Stimulated activated CD8-positive, alpha-beta memory T cell treated with anti-CD3 and anti-CD28 coated beads, Interleukin-7, amount 100 ng/mL, for 1 hour (primary cell): ENCODE measurements at places on chromosomes 4 and X.

DNA sequence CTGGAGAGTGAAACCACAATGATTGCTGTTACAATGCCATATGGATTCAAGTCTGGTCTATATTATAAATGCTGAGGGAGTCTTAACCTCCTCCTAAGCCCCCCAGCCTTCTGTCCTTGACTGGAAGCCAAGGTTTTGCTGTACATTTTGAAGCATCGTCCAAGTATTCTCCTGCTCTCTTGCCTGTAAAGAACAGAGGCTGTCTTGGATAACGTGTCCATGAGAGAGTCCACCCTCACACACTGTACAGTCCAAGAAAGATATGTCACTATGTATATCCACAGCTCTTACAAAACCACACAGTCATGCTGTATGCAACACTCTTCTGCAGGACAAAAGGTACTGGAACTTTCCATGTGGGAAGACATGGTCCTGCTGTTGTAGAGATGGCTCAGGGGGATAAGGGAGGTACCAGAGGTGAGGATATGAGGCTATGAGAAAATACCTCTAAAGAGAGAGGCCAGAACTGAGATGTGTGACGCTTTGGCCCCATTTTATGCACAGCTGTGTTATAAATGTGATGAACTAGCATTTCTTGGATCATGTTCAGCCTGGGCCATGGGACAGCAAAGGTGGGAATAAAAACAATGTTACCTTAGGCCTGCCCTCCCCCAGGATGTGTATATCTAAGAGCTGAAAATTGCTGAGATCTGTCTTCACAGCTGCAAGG is 678.6 kb downstream of the IQCM start:
- DNase-seq: no peak

GRCh38 chr4:36172656-36173055 is 71.7 kb downstream of the ARAP2 start:
- DNase-seq: no peak

- DNase-seq: no peak
These were observed 194.4 kb downstream of the COX18 start for GRCh38 chr4:72875138-72875537.

DNA sequence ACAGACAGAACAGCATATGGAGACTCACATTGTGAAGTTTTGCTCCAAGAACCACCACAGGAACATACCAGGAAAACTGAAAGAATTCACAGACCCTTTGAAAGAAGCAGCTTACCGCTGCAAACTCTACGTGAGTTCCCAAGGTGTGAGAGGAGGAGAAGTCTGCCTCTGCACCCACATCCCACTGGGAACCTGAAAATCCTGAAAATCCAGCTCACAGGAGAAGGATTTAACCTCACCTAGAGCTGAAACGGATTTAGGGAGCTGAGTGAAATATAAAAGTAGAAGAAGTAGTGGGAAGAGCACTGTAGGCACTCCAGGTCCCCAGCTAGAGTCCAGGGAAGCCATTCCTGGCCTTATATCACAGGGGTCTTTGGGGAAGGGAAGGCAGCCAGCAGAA is 80.0 kb downstream of the FHIP1A start:
- no peak for DNase-seq

- DNase-seq: no peak
These were observed 733.4 kb upstream of the INTU start for GRCh38 chr4:126899331-126899801.
